ENCODE measurements at places on chromosomes 13 and 19. TPM values are rescaled to one million over a fixed set of nuclear protein-coding genes. Genes with fewer than 3 reads are reported as not detected.

Gene PSG3
- not detected for total RNA-seq

Gene PTGIR
- total RNA-seq = 62.9 TPM

Gene DPRX
- total RNA-seq = not detected

Gene DIAPH3
- total RNA-seq = 13.6 TPM

Gene OSCAR
- 0.13 TPM for total RNA-seq

Gene ZNF585A
- 5.4 TPM for total RNA-seq

Gene SLAIN1
- total RNA-seq = 2.7 TPM

Gene PROZ
- total RNA-seq = not detected

Gene SYNGR4
- not detected for total RNA-seq

Gene HS6ST3
- under 0.01 TPM for total RNA-seq

Gene KLK6
- total RNA-seq = not detected

Gene LILRB1
- not detected for total RNA-seq

Gene ZNF229
- 11.9 TPM for total RNA-seq

Gene CACNG7
- total RNA-seq = 0.13 TPM

Gene PLVAP
- 0.92 TPM for total RNA-seq

Gene ZNF536
- total RNA-seq = not detected

Gene GJB2
- 0.06 TPM for total RNA-seq

Gene CFAP97D2
- not detected for total RNA-seq

Gene ZNF845
- total RNA-seq = 7.9 TPM

Measured in aortic smooth muscle cell (primary cell).